B cell (primary cell): ENCODE measurements at places on chromosomes 16 and 17.
A peak's percentile ranks its signal among the peaks of the same experiment; 100 is the strongest.

GRCh38 chr17:80163336-80163735 is 6.5 kb upstream of the CARD14 start:
- no peak for DNase-seq

DNA sequence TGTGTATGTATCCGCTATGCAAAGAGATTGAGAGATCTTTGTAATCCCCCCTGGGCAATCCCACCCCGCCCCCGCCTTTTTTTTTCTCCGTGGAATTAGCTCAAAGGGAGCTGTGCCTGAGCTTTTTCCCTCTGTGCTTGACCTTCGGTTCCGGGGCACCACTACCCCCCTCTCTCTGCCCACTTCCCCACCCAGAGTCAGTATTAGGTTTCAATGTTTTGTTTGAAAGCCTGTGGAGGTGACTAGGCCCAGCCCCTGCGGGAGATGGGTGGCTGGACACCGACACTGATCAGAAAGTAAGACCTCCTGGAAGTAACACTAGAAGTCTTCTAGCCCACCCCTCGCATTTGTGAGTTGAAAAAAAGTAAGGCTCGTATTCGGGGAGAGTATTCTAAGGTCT is 7.0 kb downstream of the CBLN1 start:
- no peak for DNase-seq

DNA sequence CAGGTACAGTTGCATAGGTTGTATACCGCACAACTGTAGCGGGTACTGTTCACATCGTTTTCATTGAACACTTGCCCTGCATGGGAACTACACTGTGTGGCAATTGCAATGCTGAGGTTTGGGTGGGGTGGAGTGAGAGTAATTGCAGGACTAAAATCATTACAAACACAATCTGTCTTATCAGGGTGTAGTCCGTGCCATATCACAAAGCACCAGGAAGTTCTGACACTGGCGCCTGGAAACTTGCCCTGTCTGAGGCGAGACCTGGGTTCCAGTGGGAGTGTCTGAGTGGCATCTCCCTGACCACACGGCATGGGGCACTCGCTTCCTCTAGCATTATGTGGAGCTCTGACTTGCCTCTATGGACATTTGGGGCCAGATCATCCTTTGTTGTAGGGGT is 153.4 kb downstream of the RGS9 start:
- DNase-seq, result no peak

- no peak for DNase-seq
Observed at GRCh38 chr17:6712058-6712853, 913 bp downstream of the SLC13A5 start.

GRCh38 chr16:50210266-50211038 is 55.9 kb upstream of the ADCY7 start:
- peak; percentile 59 for DNase-seq

GRCh38 chr17:50816771-50817751 is 18.3 kb upstream of the WFIKKN2 start:
- peak; percentile 66 for DNase-seq

- DNase-seq, result no peak
Observed at GRCh38 chr17:80770881-80771611, 220.6 kb upstream of the CHMP6 start.

DNA sequence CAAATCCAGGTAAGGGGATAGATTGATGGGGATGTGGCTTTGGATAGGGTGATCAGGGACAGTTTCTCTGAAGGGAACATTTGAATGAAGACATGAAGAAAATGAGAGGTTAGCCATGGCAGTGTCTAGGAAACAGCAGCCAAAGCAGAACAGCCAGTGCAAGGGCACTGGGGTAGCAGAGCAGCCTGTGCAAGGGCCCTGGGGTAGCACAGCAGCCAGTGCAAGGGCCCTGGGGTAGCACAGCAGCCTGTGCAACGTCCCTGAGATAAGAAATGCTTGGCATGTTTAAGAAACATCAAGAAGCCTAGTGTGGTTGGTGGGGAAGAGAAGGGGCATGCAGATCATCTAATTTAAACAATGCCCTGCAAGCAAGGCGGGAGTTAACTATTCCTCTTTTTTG is 128.5 kb downstream of the IRX5 start:
- DNase-seq, result no peak

- no peak for DNase-seq
Observed at GRCh38 chr16:71712501-71712900, 12.0 kb downstream of the PHLPP2 start.

GRCh38 chr16:89572073-89572484 is 3.5 kb upstream of the CPNE7 start:
- peak; percentile 57 for DNase-seq

DNA sequence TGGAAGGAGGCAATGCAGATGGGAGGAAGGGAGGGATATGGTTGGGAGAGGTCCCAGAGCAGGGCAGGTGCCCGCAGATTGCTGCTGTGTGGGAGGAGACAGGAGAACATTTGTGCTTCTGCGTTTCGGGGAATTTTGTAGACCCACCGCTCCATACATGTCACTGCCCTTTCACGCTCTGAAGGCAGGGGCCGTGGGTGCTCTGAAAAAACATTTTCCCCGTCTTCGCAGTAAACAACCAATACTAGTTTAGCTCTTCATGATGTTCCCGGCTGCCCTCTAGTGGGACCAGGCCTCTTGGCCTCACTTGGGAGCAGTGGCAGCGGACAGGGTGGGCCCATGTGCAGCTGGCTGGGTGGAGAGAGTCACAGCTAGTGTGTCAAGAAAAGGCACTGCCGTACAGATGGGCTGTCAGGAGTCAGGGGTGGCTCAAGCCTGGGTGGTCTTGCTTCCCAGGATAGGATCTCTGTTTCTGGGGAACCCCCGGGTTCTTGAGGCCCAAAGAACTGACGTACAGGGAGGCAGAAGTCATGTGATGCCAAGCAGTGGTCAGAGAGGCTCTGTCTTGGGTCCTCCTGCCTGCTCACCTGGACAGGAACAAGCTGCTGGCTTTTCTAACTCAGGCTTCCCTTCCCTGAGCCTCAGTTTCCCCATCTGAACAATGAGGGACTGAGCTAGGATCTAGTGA is 46.5 kb upstream of the CPNE2 start:
- peak; percentile 84 for DNase-seq

DNA sequence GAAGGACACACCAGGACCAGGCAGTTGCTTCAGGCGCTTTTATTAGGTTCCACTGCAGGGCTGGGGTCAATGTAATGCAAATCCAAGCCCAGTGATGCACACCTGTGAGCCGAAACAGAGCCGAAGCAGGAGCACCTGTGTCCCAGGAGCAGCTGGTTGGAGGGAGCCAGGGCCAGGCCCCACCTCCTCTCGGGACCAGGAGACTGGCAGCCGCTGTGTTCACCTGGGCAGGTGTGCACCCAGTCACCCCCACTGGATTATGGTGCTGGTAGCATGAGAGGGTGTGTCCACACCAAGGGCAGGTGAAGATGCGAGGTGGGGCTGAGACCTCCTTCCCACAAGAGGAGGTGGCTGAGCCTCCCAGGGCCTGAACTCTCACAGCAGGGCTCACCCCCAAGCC is 4.7 kb upstream of the FAAP100 start:
- no peak for DNase-seq

GRCh38 chr17:70037498-70037897 is 37.5 kb upstream of the KCNJ16 start:
- DNase-seq, result no peak
